ENCODE measurements at places on chromosomes 3 and 15.

DNA sequence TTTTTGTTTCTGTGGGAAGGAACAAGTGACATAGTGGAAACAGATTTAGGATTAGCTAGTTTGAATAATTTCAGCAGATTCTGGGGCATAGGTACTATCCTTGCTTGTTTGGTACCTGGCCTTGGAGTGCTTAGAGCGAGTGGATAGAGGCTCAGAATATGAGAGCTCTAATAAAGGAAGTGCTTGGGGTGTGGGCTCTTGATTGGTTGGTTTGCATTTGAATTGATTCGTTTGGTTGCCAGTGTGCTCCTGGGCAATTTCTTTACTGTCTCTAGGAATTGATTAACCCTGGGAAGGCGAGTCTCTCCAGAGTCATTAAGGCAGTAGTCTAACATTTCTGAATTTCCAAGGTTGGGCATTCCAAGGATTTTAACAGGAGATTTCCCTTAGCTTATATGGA is 98.0 kb downstream of the DTWD1 start:
- DNase-seq: no peak

DNA sequence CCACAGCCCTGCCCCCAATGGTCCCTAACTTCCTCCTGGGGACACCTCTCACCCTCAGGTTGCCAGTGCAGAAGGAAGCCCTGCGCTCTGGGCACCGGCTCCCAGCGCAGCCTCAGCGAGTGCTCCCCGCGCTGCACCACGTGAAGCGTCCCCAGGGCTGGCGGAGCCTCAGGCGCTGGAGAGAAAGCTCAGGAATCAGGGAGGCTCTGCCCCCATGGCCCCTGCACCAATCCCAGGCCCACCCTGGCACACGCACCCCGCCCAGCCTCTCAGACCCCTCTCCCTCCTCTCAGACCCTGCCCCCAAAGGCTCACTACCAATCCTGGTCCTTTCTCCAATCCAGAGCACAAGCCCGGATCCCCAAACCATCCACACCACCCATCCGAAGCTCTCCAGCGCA is 6.9 kb downstream of the COL7A1 start:
- DNase-seq: no peak

GRCh38 chr15:31502541-31503229 is 176.1 kb downstream of the KLF13 start:
- DNase-seq: no peak

- DNase-seq: no peak
Observed at GRCh38 chr3:51988286-51989146, 5.2 kb downstream of the ACY1 start.

- no peak for DNase-seq
Observed at GRCh38 chr3:142168514-142168913, 19.2 kb upstream of the TFDP2 start.

GRCh38 chr15:29934251-29934650 is 112.0 kb upstream of the TJP1 start:
- DNase-seq: peak; percentile 42

DNA sequence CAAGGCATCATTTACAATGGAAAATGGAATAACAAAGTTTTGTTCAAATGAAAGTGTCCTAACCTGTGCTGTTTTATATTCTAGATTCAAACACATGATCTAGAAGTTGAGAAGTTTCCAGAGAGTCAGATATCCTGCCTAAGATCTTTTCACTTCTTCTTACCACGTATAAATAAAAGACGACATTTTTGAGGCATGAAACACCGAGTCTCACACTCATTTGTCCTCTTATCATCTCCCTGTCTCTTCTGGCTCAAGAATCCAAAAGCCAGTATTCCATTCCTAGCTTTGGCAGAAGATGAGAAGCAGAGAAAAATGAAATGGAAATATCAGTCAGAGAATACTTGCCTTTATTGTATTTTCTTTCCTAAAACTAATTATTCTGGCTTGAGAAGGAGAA is 738.6 kb upstream of the NR2F2 start:
- DNase-seq: no peak

DNA sequence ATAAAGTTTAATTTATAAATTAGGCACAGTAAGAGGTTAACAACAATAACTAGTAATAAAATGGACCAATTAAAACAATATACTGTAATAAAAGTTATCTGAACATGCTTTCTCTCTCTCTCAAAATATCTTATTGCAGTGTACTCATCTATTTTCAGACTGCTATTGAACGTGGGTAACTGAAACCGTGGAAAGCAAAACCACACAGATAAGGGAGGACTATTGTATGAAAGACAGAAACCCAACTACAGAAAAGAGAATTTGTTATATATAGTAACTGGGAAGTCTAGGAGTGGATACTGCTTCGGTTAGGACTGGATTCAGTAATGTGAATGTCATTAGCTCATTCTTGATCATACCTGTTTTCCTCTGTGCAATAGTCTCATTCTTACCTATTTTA is 119.3 kb upstream of the DAZL start:
- DNase-seq: no peak

GRCh38 chr3:190210608-190211007 is 89.9 kb upstream of the P3H2 start:
- no peak for DNase-seq

DNA sequence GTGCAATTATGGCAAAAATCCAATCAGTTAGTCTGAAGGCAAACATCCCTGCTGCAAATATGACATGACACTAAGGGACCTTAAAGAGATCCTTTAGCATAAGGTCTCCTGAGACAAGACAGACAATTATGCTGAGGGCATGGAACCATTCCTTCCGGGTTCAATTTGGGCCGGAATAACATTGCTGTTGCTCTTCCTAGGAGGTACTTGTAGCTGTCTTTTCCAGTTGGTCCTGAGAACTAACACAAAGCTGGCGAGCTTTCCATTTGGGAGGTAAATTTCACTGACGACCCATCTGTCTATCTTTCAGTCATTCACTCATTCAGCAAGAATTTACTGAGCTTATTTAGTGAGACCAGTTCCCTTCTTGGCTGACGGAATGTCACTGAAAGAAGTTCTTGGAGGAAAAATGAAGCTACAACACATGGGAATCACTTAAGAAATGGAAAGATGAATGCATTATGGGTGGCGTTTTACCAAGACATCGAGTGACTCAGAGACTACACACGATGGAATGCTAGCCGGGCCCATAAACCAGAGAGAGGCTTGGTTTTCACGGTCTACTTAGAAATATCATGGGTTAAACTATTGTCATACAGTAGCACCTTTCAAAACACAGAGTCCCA is 215.5 kb downstream of the PDZRN3 start:
- peak; percentile 88 for DNase-seq

DNA sequence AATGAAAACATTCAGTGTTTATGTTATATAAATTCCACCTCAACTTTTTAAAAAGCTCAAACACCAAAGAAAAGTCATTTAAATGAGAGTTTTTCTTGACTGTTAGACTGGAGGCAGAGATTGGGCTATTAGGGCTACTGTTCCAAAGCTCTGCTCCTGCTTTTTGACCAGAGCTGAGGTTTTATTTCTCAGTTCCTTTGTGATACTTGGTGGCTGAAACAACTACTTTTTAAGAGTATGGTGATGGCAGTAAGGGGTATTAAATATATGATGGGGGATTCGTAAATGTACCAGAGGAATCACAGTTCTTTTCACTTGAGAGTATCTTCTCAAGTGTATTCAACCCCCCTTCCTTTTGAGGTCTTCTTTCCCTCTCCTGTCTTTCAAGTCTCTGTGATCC is 186.1 kb upstream of the CGNL1 start:
- DNase-seq: no peak

GRCh38 chr3:114151091-114151490 is 27.8 kb downstream of the DRD3 start:
- no peak for DNase-seq
